ENCODE measurements at places on chromosomes 7 and 10.

DNA sequence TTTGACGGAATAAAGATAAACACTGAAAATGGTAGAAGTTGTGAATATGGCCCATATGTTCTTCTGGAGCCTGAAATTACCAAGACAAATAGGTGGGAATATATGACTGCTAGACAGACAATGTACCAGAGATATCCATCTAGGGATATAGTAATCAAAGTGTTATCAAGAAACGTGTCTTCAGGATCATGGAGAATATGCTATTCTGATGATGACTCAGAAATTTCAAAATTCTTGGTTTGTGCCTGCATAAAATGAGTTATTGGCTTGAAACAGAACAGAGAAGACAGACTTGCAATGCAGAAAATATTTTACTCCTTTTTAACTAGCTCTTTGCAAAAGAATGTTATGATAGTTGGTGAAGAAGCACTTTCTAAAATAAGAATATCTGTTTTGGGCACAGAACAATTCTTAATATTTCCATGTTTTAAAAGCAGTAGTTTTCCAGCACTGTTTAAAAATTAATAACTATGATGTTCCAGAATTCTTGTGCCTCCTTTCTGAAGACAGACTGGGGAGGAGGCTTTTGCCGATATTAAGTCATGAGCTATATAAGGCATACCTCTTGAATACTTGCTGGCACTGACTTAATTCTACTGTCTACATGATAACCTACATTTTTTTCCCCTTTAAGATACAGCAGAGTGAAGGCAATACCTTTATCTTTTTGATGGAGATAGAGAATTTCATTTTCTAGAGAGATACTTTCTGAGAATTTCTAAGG is 34.4 kb upstream of the CABCOCO1 start:
- no peak for DNase-seq

- no peak for DNase-seq
Observed at GRCh38 chr7:55056577-55057480, 38.0 kb downstream of the EGFR start.

GRCh38 chr10:93315246-93315645 is 166.9 kb downstream of the MYOF start:
- no peak for DNase-seq

DNA sequence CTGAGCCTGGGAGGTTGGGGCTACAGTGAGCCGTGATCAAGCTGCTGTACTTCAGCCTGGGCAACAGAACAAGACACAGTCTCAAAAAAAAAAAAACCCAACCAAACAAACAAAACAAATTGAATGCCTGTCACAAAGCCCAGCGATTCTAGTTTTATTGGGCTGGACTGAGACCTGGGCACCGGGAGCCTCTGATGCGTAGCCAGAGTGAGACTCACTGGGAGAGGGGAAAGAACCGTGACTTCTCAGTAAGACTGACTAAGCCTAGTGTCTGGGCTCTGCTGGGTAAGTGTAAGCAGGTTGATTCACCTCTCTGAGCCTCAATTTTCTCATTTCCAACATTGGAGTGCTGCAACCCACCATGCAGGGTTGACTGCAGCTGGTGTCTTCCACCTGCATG is 10.1 kb upstream of the LEP start:
- no peak for DNase-seq

DNA sequence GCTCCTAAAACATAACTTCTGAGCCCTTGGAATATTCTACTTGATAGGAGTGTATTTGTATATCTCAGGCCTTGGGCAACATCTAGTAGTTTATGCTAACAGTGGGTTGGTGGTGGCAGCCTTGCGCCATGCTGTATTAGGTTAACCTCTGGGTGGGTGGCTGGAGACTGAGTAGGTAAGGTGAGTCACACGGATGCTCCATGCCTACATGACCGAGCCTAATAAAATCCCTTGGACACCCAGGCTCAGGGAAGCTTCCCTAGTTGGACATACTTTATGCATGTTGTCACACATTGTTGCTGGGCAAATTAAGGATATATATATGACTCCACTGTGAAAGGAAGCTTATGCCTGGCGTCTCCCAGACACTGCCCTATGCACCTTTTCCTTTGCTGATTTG is 6.0 kb upstream of the DAGLB start:
- no peak for DNase-seq

GRCh38 chr10:115066528-115066927 is 26.6 kb upstream of the ATRNL1 start:
- no peak for DNase-seq

DNA sequence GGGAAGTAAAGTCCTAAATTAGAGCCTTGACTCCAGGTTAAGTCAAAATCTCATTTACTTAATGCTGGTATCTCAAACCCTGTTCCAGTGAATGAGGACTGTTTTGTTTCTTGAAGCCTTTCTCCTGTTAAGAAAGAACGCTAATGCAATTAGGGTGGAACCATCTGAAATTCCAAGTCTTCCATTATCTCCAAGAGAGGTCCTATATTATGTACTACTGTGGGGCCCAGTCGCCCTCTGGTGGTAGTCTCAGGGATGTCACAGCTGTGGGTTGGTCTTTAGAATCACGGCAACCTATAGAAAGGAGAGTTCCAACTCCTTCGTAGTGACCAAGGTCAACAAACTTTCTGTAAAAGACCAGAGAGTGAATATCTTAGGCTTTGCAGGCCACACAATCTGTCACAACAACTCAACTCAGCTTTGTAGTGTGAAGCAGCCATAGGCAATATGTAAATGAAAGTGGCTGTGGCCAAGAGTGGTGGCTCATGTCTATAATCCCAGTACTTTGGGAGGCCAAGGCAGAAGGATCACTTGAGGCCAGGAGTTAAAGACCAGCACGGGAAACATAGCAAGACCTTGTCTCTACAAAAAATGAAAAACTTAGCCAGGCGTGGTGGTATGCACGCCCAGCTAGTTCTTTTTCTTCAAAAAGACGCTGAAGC is 9.3 kb downstream of the RPP38 start:
- peak; percentile 72 for DNase-seq

- no peak for DNase-seq
Observed at GRCh38 chr10:29765330-29765729, 130.6 kb upstream of the SVIL start.

- no peak for DNase-seq
Observed at GRCh38 chr7:108079648-108080591, 50.2 kb downstream of the LAMB4 start.

DNA sequence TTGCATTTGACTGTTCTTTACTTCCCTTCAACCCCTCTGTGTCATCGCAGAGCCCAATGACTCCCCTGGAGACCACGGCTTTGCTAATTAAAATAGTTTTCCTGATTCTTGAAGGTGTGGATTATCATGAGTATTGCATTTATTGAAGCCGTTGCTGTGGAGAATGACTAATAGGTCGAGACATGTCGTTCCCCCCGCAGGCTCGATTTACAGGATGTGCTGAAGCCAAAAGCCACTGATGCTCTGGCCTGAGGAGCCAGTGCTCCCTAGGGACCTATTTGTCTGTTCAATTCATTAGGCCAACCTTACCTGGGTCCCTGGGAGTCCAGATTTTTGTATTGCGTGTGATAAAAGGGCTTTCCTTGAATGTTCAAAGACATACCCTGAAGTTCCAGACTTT is 102.3 kb downstream of the NPTX2 start:
- no peak for DNase-seq

DNA sequence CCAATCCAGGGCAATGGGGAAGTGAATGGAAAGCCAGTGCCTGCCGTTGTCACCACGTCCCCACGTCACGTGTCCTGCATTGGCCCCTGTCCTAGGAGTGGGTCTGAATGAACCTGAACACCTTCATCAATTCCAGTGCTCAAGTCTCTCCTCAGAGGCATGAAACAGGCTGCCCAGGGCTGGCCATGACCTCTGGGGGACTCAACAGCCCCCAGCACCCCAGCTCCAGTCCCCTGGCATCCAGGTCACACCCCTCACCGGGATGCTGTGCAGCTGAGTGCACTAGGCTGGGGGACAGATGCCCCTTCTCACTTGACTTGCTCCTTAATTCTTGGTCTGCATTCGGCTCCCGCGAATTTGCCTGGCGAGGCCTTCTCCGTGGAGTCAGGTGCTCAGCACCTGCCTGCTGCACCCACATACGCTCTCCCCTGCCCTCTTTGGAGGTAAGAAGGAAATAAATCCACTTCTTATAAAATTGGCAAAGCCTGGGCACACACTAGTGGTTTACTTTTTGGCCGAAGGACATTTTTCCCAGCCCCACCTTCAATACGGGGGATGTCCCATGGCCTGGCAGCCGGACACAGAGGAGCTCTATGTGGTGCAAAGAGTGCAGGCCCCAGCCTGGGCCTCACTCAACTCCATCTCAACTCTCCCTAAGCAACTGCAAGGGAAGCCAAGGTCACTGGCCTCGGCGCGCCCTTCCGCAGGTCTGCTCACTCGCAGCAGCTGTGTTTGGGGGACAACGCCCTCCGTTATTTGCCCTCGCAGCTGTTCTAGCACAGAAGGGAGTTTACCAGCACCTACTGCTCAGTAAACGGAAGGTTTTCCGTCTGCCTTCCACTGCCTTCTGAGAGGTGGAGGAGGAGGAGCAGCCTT is 77.6 kb upstream of the SHH start:
- DNase-seq: no peak

GRCh38 chr10:78617631-78618030 is 451.1 kb upstream of the ZMIZ1 start:
- no peak for DNase-seq

DNA sequence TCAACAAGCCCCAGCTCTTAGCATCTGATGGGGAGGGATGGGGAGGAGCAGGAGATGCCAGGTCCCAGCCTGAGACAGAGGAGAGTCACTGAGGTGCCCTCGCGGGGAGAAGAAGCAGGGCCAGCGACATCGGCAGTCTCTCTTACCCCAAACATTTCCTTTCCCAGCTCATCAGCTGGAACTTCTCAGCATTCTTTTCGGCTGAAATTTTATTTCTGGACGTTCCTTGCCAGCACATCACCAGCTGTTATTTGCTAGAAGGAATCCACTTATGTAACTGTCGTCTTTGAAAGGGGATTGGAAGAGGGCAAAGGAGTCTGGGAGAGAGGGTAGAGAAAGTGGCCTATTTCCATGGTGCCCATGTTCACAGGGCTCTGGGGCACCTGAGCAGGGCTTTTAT is 101.0 kb upstream of the SHH start:
- DNase-seq: no peak

GRCh38 chr10:91054325-91054724 is 133.4 kb upstream of the ANKRD1 start:
- no peak for DNase-seq

- no peak for DNase-seq
Observed at GRCh38 chr10:51800121-51800520, 100.7 kb upstream of the CSTF2T start.

GRCh38 chr10:70815504-70816219 is at the start of gene SGPL1:
Gene SGPL1 (plus strand): TSS chr10:70815948. CDS start chr10:70816854, 906 bp downstream.
- peak; percentile 89 for DNase-seq

GRCh38 chr10:106338486-106338885 is 826.0 kb downstream of the SORCS1 start:
- no peak for DNase-seq

- no peak for DNase-seq
Observed at GRCh38 chr10:122236690-122237306, 34.3 kb upstream of the BTBD16 start.

- DNase-seq: no peak
Observed at GRCh38 chr7:143222782-143223181, 945 bp downstream of the TAS2R40 start.

- DNase-seq: no peak
Observed at GRCh38 chr7:121419201-121420148, 23.4 kb upstream of the FAM3C start.

GRCh38 chr10:15433850-15434537 is 62.9 kb upstream of the FAM171A1 start:
- no peak for DNase-seq

DNA sequence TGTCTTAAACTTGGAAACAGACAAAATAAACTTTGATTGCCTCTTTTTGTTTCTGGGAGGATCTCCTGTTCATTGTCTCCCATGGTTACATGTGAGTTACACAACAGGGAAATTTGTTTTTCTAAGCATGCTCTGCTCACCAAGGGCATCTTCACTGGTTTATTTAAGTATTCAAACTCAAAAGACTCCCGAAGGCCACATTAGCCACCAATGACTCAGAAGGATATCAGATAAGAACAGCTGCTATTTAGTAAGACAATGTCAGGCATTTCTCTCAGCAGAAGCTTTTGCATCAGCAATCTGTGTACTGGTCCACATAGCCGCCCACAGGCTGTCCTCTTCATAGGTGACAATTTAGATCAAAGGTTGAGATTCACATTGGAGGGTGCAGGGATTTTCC is 19.3 kb downstream of the OR6B1 start:
- no peak for DNase-seq

GRCh38 chr7:7972128-7972527 is 3.5 kb downstream of the GLCCI1 start:
- no peak for DNase-seq

DNA sequence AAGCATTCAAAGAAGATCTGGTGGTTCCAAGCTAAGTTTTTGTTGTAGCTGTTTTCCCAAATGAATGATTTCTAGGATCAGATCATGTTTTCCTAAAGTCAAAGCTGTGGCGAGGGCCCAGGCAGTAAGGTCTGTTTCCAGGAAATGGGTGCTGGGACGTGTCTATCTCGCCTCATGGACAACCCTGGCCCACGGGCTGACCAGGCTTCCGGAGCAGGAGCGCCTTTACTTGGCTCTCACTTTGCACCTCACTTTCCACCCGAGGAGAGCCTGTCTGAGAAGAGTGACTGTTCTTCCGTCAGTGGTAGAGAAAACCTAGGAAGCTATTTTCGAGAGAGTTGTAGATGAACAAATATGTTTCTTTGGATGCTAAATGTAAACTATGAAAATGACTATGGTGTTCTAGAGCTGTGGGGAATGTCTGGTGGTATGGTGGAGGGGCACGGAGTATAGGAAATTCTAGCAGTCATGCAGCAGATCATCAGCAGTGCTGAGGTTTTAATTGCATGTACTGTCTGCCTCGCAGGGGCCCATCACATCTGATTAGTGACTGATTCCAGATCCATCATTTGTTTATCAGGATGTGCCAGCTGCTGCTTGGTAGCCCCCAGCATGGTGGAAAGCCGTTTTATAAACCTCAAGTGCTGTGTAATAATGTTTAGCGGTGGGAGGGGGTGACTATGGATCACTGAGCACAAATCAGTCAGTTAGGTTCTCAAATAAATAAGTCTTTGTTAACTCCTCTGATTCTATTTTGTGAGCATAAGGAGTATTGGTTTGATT is 66.6 kb downstream of the VWC2 start:
- DNase-seq: no peak

DNA sequence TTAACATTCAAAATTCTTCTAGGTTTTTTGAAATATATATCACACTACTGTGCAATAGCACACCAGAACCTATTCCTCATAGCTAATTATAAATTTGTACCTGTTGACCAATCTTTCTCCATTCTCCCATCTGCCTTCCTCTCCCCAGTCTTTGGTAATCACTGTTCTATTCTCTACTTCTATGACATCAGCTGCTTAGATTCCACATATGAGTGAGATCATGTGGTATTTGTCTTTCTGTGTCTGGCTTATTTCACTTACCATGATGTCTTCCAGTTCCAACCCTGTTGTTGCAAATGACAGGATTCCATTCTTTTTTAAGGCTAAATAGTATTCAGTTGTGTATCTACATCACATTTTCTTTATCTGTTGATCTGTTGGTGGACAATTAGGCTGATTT is 54.4 kb upstream of the CCDC6 start:
- DNase-seq: no peak

Data from activated T-cell treated with anti-CD3 and anti-CD28 coated beads, Interleukin-2, amount 50 U/mL, for 1 hour (primary cell).